NCI-H2081 treated with DMSO at 0.1 percent for 48 hours (cell line): ENCODE measurements at places on chromosomes 13 and 19.

- DNase-seq: no peak
Measured at GRCh38 chr13:73072239-73072900, 13.6 kb downstream of the KLF5 start.

- DNase-seq: peak; percentile 60
Measured at GRCh38 chr19:50922317-50922853, 11.2 kb upstream of the KLK4 start.

GRCh38 chr19:40623403-40624251, 22.5 kb downstream of the LTBP4 start:
- DNase-seq: peak; percentile 4

GRCh38 chr13:25169356-25169755, 2.7 kb downstream of the AMER2 start:
- no peak for DNase-seq

DNA sequence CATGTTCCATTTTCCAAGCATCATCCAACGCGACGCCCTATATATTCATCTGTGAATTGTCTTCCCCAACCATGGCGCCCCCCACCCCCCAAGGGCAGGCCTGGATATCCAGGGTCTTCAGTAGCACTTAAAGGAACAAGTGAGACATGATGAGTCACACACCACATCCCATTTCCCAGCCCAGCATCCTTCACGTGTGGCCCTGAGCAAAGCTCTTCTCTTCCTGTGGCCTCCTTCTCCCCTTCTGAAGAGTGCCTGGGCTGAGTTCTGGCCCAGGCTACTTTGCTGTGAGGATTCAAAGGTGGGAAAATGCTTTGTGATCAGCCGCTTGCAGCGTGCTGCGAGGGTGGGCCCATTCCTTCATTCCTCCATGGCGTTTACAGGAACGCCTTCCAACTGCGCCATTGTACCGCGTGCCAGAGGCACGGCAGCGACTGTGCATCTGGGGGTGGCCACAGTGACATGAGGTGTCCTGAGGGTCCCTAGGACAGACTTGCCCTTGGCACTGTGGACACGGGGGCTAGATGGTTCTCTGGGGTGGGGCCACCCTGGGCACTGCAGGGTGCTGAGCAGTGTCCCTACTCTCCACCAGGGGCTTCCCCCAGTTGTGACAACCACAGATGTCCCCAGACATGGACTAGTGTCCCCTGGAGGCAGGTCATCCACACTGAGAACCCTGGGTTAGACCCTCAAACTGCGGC, 11.7 kb downstream of the PLIN4 start:
- no peak for DNase-seq

DNA sequence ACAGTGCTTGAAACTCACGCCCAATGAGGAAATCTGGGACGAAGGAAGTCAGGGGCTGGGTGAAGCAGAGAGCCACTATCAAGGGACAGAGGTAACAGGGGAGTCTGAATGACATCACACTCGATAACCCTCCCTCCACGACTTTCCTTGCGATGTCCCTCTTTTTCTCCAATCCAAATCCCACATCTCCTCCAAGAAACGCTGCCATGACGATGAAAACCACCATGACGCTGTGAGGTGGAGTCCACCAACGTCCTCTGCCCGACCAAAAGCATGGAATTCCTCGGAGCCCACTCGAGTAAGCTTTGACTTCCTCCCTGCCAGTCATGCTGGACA, 967 bp downstream of the REXO1 start:
- no peak for DNase-seq

DNA sequence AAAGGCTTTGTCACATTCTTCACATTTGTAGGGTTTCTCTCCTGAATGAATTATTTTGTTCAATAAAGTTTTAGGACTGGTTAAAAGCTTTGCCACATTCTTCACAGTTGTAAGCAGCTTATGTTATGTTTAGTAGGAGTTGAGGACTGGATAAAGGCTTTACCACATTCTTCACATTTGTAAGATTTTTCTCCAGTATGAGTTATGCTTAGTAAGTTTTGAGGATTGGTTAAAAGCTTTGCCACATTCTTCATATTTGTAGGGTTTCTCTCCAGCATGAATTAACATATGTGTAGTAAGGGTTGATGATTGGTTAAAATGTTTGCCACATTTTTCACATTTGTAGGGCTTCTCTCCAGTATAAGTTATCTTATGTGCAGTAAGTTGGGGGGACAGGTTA, 79.9 kb downstream of the ZNF431 start:
- DNase-seq: no peak

- no peak for DNase-seq
Measured at GRCh38 chr19:32098968-32099367, 246.4 kb upstream of the ZNF507 start.

DNA sequence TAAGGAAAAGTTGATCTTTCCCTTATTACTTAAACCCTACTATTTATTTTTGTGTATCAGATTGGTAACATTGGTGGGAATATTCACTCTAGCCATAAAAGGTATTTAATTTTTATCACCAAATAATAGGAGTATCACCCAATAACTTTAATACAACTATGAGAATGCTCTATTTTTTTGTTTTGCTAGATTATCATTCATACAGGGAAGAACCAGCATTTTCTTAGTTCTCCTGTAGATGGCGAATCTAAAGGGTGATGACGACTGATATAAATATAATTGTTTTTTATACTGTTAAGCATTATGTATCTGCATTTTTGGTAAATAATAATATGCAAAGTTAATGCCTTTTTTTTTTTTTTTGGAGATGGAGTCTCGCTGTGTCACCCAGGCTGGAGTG, 7.9 kb upstream of the FRY start:
- DNase-seq: no peak

- DNase-seq: no peak
Measured at GRCh38 chr13:80082396-80083080, 258.4 kb downstream of the SPRY2 start.

- no peak for DNase-seq
Measured at GRCh38 chr19:5396096-5396939, 55.7 kb upstream of the PTPRS start.

- no peak for DNase-seq
Measured at GRCh38 chr13:110338441-110339101, 31.5 kb downstream of the COL4A2 start.

GRCh38 chr13:109998684-109999533, 212.5 kb upstream of the IRS2 start:
- DNase-seq: no peak

GRCh38 chr13:95708391-95708774, 31.4 kb downstream of the DNAJC3 start:
- DNase-seq: no peak

GRCh38 chr13:100039740-100040139, 49.2 kb upstream of the PCCA start:
- DNase-seq: no peak

- DNase-seq: no peak
Measured at GRCh38 chr13:75425216-75426009, 56.6 kb downstream of the TBC1D4 start.

DNA sequence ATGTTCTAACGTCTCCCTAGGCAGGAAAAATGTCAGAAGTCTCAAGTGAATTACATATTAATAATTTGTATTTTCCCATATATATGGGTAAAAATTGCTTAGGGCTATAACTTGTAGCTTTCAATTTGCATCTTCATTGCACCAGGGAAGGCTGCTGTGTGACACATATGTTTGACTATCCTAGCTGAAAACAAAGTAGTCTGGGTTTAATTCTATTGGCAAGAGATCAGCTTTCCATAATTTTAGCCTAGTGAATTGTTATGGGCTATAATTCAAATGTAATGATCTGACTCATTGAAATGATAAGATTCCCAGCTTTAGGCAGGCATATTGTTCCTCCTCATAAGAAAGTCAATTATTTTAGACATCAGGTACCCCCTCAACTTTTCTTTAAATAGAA, 553.1 kb downstream of the DCT start:
- peak; percentile 22 for DNase-seq

GRCh38 chr19:42166316-42166715, 34.1 kb upstream of the POU2F2 start:
- no peak for DNase-seq

- DNase-seq: no peak
Measured at GRCh38 chr13:101140936-101141335, 275.4 kb downstream of the NALCN start.

GRCh38 chr19:801030-801860, 4.0 kb downstream of the PTBP1 start:
- no peak for DNase-seq

- DNase-seq: no peak
Measured at GRCh38 chr19:29060813-29061364, 152.1 kb downstream of the UQCRFS1 start.
